ENCODE measurements at places on chromosomes 5 and 9.

DNA sequence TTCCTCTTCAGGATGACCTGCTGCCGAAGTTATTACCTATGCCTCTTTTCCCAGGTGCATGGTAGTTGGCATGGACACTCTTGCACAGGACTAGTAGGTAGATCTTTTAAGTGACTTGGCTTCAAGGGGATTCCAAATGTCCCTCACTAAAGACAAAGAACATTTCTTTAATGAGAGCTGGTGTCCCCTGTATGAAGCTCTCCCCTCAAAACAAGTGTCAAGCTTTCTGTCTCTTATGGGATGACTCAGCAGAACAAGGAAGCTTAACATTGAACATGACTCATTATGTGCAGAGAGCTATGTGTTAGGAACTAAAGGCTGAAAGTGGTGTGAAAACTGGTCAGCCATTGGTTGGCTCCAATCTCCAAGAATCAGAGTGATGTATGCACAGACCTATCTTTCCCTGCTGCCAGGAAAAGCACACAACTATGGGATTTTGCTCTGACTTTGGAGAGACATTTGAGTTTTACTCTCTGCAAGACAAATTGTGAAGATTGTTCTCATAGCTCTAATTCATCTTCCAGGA is 120.5 kb downstream of the PRDM6 start:
- DNase-seq = no peak

- no peak for DNase-seq
Observed at GRCh38 chr5:169649486-169649885, 12.4 kb downstream of the DOCK2 start.

GRCh38 chr9:98146101-98146991 is 27.3 kb upstream of the TRIM14 start:
- DNase-seq = no peak

DNA sequence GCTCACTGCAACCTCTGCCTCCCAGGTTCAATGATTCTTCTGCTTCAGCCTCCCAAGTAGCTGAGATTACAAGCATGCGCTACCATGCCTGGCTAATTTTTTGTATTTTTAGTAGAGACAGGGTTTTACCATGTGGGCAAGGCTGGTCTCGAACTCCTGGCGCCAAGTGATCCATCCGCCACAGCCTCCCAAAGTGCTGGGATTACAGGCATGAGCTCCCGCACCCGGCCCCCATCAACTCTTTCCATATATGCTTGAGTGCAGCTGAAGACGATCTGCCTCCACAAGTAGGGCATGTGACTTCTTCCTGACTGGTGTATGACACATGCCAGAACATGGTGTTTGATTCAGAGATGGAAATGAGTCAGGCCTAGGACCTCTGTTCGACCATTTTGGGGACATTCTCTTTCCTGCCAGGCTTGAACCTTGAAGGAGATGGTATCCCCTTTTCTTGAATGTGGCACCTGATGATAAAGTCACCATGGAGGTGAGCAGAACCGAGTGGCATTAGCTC is 7.5 kb upstream of the CNOT6 start:
- no peak for DNase-seq

- no peak for DNase-seq
Observed at GRCh38 chr9:134206311-134207300, 42.2 kb upstream of the RNU6ATAC start.

DNA sequence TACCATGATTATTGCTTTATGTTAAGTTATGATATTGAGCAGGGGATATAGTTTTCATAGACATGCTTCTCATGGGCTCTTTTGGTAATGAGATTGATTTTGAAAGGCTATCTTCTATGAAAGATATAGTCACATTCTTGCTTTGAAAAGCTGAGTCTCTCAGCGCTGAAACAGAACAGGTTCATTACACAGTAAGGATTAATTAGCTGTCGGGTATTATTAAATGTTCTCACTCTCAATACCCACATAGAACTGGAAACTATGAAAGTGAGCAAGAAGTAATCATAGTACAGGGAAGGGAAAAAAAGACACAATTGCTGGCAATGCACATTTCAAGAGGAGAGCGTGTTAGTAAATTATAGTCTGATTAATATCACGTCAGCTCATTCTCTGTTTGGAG is 171.6 kb upstream of the GPR151 start:
- DNase-seq = no peak

DNA sequence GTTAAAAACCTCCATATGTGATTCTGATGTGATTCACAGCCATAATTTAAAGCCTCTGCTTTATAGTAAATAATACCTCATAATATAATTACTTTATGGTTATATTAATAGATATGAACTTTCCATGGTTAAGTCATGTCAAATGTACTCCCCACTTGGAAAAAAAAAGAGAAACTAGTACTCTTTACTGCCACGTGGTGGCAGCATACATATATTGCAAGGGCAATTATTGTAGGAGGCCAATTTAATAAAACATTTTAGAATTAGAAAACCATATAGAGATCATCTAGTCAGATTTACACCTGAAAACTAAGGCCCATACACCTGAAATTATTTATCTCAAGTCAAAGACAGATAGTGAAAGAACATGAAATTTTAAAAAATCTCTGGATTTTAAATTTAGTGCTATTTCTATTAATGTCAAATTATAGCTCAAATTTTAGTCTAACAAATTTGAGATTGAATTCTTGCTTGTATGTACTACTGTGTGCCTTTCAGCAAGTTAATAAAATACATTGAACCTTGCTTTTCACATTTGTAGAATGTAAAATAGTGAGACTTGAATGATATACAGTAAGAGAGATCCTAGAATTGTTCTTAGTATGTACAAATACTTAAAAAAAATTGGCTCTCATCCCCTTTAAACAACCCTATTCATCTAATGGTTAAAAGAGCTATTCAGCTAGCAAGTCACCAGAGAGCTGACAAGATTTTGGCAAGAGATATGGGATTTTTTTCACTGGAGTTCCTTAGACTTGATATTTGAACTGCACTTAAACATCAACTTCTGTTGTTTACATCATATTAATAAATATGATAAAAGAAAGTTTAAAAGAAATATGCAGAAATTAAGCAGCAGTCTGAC is 603.8 kb downstream of the TLE4 start:
- DNase-seq = no peak

Data from effector CD4-positive, alpha-beta T cell (primary cell).